ENCODE measurements at places on chromosomes 1 and 21. TPM values are rescaled to one million over a fixed set of nuclear protein-coding genes. Genes with fewer than 3 reads are reported as not detected.

DNA sequence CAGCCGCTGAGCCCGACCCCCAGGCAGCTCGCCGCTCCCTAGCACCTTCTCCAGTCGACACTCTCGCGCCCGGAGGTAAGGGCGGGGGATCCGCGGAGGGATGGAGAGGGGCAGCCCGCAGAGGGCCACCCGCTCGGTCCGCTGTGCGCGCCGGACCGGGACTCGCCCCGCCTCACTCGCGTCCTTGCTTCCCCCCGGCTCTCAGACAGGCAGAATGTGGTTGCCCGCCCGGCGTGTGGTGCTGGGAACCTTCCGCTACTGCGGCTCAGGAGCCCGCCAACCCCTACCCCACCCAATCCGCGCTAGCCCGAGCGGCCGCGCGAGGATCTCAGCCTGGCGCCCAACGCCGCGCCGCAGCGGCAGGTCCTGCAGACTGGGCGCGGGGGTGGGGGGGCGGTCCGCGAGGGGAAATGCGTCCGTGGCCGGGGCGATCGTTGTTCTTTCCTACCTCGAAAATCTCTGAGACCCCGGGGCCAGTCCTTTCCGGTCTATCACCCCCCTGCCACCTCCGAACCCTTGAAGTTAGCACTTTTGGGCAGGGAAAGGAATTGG lies 404 bp downstream of the LRRC8C start:
- H3K27ac ChIP-seq, result peak overlapping the region; percentile 97
- DNase-seq, result peak; percentile 70
- H3K4me3 ChIP-seq, result peak overlapping the region; percentile 95
- H3K4me1 ChIP-seq, result peaks cover 84% of the 10 kb centered on the region
- H3K36me3 ChIP-seq, result peaks cover 9% of the 10 kb centered on the region
- H3K27me3 ChIP-seq, result no peaks in the 10 kb centered on the region

GRCh38 chr1:3051270-3052268 lies 17.4 kb upstream of the PRDM16 start:
- peaks cover 10% of the 10 kb centered on the region for H3K27me3 ChIP-seq
- H3K27ac ChIP-seq, result no peak overlapping the region
- no peaks in the 10 kb centered on the region for H3K4me1 ChIP-seq
- no peak for DNase-seq
- peaks cover 1% of the 10 kb centered on the region for H3K36me3 ChIP-seq
- H3K4me3 ChIP-seq, result no peak overlapping the region

GRCh38 chr1:78277253-78277652 lies 213.5 kb upstream of the PTGFR start:
- H3K4me1 ChIP-seq, result no peaks in the 10 kb centered on the region
- H3K36me3 ChIP-seq, result no peaks in the 10 kb centered on the region
- H3K4me3 ChIP-seq, result no peak overlapping the region
- H3K27me3 ChIP-seq, result peaks cover 13% of the 10 kb centered on the region

DNA sequence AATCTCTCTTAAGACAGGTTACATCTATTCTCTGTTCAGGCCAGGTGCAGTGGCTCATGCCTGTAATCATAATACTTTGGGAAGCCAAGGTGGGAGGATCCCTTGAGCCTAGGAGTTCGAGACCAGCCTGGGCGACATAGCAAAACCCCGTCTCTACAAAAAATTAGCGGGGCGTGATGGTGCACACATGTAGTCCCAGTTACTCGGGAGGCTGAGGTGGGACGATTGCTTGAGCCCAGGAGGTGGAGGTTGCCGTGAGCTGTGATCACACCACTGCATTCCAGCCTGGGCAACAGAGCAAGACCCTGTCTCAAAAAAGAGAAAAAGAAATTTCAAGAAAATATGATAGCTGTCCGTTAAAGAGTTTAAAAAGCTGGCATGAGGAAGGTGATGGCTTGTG lies 43.0 kb downstream of the UBE4B start:
- H3K4me3 ChIP-seq, result no peak overlapping the region
- peaks cover 17% of the 10 kb centered on the region for H3K4me1 ChIP-seq
- H3K36me3 ChIP-seq, result peaks cover 6% of the 10 kb centered on the region

DNA sequence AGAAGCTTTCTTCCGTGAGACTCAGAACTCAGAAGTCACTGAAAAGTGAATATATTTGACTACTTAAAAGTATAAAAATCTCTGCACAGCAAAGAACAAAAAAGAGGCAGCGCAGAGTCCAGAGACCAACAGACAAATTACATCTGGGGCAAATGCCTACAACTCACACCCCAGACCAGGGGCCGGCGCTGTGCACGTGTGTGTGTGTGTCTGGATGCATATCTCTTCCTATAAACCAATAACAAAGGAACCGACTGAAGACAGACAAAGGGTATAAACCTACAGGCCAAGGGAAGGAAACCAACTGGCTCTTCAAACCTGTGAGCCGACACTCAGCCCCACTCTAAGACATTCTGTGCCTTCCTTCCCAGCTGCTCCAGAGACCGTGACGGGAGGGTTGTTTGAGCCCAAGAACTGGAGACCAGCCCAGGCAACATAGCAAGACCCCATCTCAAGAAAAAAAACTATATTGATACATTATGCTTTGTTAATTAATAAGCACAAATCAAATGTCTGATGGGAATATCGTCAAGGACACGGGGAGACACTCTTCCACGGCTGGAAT lies 18.8 kb downstream of the WNT9A start:
- no peak for DNase-seq
- peaks cover 6% of the 10 kb centered on the region for H3K27me3 ChIP-seq
- H3K4me3 ChIP-seq, result no peak overlapping the region
- H3K27ac ChIP-seq, result no peak overlapping the region

- H3K27ac ChIP-seq, result no peak overlapping the region
- peaks cover 5% of the 10 kb centered on the region for H3K27me3 ChIP-seq
- peaks cover 6% of the 10 kb centered on the region for H3K36me3 ChIP-seq
Measured at GRCh38 chr1:7418442-7419080, 352.5 kb upstream of the VAMP3 start.

DNA sequence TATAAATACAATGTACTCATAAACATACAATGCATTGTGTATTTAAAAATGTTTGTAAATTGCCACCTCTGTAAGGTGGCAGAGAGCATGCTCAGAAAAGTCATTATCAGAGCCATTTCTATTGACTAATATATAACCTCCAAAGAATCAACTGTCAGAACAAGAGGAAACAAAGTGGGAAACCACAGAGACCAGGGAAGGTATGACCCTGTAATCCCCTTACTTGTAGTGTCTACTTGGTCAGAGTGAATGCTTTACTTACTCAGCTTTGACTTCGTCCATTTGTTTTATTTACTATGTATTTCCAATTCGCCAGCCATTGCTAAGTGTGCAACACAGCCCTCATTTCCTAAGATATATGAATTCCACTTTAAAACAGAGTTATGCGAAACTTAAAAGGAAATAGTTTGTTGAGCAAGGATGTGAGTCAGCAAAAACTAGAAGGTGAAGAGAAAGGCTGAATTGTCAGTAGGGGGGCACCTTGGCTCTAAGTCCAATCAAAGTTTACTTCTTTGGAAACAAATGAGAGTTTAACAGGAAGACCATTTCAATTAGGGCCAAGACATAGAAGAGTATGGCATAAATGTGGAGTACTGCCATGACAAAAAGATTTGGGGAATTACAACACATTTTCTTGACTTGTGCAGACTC lies 671.7 kb upstream of the PTBP2 start:
- H3K27ac ChIP-seq, result no peak overlapping the region
- H3K4me1 ChIP-seq, result no peaks in the 10 kb centered on the region
- H3K4me3 ChIP-seq, result no peak overlapping the region
- H3K27me3 ChIP-seq, result no peaks in the 10 kb centered on the region
- H3K36me3 ChIP-seq, result peaks cover 2% of the 10 kb centered on the region

DNA sequence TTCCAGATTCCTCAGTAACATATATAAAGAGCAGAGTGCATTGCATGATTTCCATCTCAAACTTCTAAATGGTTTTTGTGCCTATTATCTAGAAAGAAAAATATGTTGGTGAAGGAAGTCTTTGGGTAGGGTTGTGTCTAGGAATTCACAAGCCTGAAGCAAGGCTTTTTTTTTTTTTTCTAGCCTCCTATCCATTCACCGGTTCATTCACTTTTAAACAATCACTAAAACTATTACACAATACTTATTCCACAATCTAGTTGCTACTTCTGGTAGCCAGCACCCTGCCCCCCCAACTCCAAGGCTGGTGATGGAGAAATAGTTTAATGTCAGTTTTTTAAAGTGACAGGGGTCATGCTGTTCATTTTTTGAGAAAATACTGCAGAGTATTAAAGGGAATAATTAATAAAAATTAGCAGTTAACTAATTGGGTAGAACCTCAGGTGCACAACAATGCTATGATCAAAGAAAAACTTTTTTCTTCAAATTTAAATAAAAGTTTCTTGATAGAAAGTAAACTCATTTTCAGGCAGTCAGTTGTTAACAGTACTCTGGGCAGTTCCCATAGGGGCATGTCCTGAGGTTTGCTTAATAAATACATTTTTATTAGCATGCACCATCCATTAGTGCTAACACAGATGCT lies 10.9 kb downstream of the IRF2BP2 start:
- no peak for DNase-seq
- H3K4me3 ChIP-seq, result peak overlapping the region; percentile 89
- peaks cover 12% of the 10 kb centered on the region for H3K36me3 ChIP-seq
- no peaks in the 10 kb centered on the region for H3K27me3 ChIP-seq

- H3K27ac ChIP-seq, result no peak overlapping the region
- H3K4me1 ChIP-seq, result peaks cover 5% of the 10 kb centered on the region
- H3K4me3 ChIP-seq, result no peak overlapping the region
- no peaks in the 10 kb centered on the region for H3K36me3 ChIP-seq
- peaks cover 5% of the 10 kb centered on the region for H3K27me3 ChIP-seq
Measured at GRCh38 chr1:51952638-51953037, 37.9 kb downstream of the RAB3B start.

- no peaks in the 10 kb centered on the region for H3K4me1 ChIP-seq
- no peak overlapping the region for H3K4me3 ChIP-seq
- DNase-seq, result no peak
- no peaks in the 10 kb centered on the region for H3K36me3 ChIP-seq
- peaks cover 16% of the 10 kb centered on the region for H3K27me3 ChIP-seq
- no peak overlapping the region for H3K27ac ChIP-seq
Measured at GRCh38 chr1:221162939-221163338, 283.7 kb downstream of the HLX start.

GRCh38 chr1:87167848-87168525 lies 160.7 kb upstream of the LMO4 start:
- no peak for DNase-seq
- peaks cover 31% of the 10 kb centered on the region for H3K27me3 ChIP-seq
- H3K36me3 ChIP-seq, result no peaks in the 10 kb centered on the region

- no peak for DNase-seq
- no peaks in the 10 kb centered on the region for H3K27me3 ChIP-seq
- H3K4me1 ChIP-seq, result peaks cover 13% of the 10 kb centered on the region
Measured at GRCh38 chr1:58983633-58984245, 199.9 kb upstream of the JUN start.

DNA sequence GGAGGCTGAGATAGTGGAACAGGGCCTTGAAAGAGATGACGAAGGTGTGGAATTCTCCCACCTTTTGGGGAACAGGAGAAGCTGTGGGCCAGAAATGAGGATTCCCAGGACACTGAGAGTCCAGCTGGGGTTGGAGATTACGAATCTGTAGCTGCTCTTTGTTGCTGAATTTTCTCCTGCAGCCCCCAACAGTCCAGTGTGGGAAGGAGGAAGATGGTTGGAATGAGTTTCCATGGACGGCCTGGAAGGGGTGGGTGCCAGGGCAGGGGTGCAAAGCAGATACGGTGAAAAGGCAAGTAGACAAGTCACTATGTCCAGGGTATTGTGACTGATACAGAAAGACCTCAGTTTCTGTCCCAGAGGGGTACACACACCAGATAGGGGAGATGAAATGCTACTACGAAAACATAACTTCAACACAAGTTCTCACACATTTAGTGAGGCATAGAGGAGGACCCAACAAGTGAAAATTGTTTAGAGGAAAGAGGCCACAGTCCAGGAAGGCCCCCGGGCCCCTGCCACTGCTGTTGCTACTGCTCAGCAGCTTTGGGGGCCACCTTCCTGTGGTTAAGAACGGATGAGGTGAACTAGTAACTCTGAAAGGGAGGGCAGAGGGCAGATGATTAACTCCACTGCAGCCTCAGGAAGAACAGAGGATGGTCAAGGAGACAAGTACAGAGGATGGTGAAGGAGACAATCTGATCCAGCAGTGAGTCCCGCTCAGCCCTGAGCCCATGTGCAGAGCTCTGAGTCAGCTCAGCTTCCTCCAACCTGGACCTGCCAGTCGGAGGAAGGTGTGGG lies 7.3 kb downstream of the CD244 start:
- no peak overlapping the region for H3K27ac ChIP-seq
- peak; percentile 24 for DNase-seq
- H3K4me1 ChIP-seq, result peaks cover 5% of the 10 kb centered on the region
- H3K27me3 ChIP-seq, result no peaks in the 10 kb centered on the region
- H3K36me3 ChIP-seq, result no peaks in the 10 kb centered on the region

GRCh38 chr1:154446292-154446691 lies 41.1 kb downstream of the IL6R start:
- peaks cover 44% of the 10 kb centered on the region for H3K4me1 ChIP-seq
- H3K27me3 ChIP-seq, result no peaks in the 10 kb centered on the region
- DNase-seq, result no peak
- peak overlapping the region; percentile 47 for H3K27ac ChIP-seq

The AK4 gene
- total RNA-seq, result 21.9 TPM

The MAP3K7CL gene
- total RNA-seq, result 10.3 TPM

The SERPINC1 gene
- total RNA-seq, result 0.30 TPM

The LENEP gene
- total RNA-seq, result 0.65 TPM

The EXO1 gene
- 56.2 TPM for total RNA-seq

The C1QTNF12 gene
- 8.1 TPM for total RNA-seq
